ENCODE measurements at places on chromosomes 11 and 22. TPM values are rescaled to one million over a fixed set of nuclear protein-coding genes. Genes with fewer than 3 reads are reported as not detected.

The MB gene
- total RNA-seq = 5.4 TPM

The MMP27 gene
- total RNA-seq = 0.19 TPM

The AIFM3 gene
- 0.30 TPM for total RNA-seq

DNA sequence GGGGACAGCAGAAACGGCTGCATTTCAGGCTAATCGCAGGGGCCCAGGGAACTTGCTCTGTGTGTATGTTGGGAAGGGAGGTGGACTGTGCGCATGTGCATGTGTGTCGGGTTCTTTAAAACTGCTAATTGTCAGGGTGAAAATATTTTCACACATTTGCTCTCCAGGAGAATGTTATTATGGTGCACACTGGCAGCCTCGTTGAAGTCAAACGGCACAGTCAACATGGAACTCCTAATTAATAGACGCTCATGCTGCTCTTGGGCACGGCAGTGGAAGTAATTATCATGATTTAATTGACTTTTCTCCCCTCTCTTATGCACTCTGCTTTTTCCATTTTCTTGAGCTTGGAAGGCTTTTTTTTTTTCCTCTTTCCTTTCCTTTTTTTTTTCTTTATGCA, 92.6 kb downstream of the TSPAN18 start:
- no peak for DNase-seq
- no peak overlapping the region for H3K4me3 ChIP-seq
- H3K36me3 ChIP-seq = no peaks in the 10 kb centered on the region
- H3K27me3 ChIP-seq = no peaks in the 10 kb centered on the region

GRCh38 chr11:58626934-58627483, 4.5 kb downstream of the CNTF start:
- no peaks in the 10 kb centered on the region for H3K27me3 ChIP-seq
- no peaks in the 10 kb centered on the region for H3K36me3 ChIP-seq
- DNase-seq = no peak

- no peaks in the 10 kb centered on the region for H3K4me1 ChIP-seq
- no peaks in the 10 kb centered on the region for H3K36me3 ChIP-seq
- no peak overlapping the region for H3K4me3 ChIP-seq
Measured at GRCh38 chr11:116413301-116414242, 359.2 kb downstream of the BUD13 start.

DNA sequence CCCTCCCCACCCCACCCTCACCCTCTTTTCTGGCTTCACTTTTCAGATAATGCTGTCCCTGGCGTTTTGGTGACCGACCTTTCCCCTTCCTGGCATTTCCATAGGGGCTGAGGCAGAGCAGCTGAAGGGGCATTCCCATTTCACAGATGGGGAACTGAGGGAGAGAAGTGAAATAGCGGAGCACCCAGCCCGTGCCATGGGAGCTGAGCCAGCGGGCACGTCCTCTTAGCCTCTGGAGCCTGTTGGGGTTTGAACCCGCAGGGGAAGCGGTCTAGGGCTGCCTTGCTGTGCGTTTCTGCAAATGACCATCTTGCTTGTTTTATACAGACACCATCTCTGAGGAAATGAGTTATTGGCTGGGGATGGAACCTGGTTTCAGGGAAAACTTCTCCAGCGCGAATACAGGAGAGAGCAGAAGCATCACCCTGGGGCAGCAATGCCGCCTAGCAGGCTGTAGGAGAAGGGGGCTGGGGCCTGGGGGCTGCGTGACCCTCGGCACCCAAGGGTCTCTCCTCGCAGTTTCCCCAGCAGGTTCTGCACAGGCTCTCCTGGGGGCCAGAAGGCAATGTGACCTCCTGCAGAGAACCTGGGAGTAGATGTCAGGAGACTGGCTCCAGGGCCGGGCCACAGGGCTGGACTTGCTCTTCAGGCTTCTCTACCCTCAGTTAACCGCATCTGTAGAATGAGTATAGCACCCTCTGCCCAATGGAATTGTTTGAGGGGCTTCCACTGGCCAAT, 1.5 kb downstream of the PTPRJ start:
- peaks cover 23% of the 10 kb centered on the region for H3K27me3 ChIP-seq
- peak overlapping the region; percentile 82 for H3K27ac ChIP-seq
- H3K4me1 ChIP-seq = peaks cover 31% of the 10 kb centered on the region
- peak overlapping the region; percentile 60 for H3K4me3 ChIP-seq
- no peak for DNase-seq

DNA sequence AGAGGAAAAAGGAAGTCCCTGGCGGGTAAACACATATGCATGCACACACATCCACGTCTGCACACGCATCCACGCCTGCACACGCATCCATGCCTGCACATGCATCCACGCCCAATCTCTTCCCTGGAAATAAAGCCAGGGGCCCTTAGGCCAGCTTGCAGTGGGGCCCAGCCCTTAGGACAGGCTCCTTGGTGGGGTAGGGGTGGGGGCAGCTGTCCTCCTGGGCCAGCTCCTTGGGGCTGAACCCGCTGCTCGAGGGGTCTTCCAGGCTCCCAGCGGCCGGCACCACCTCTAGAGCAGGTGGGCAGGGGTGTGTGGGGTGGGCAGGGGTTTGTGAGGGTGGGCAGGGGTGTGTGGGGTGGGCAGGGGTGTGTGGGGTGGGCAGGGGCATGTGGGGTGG, 1.9 kb downstream of the C11orf21 start:
- no peak overlapping the region for H3K4me3 ChIP-seq
- no peak overlapping the region for H3K27ac ChIP-seq
- DNase-seq = no peak

GRCh38 chr11:37040921-37041320, 442.9 kb upstream of the RAG2 start:
- no peak overlapping the region for H3K27ac ChIP-seq
- no peaks in the 10 kb centered on the region for H3K27me3 ChIP-seq
- no peak for DNase-seq
- H3K4me3 ChIP-seq = no peak overlapping the region

DNA sequence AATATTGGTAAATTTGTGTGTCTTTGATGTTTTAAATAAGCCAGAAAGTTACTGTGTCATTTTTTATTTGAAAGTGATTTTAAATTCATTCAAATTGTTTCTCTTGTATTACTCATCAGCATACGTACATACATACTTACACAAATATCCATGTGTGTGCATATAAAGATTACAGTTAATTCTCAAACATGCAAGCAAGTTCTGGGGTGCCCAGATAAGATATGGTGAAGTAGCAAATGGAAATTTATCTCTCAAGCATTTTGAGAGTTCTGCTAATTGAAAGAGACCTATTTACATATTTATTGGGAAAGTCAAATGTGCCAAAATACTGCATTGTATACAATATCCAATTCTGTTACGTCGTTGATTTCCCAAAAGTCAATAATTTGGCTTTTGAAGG, 1024.0 kb upstream of the CNTN5 start:
- H3K27me3 ChIP-seq = no peaks in the 10 kb centered on the region
- DNase-seq = no peak
- no peaks in the 10 kb centered on the region for H3K36me3 ChIP-seq
- no peak overlapping the region for H3K27ac ChIP-seq

DNA sequence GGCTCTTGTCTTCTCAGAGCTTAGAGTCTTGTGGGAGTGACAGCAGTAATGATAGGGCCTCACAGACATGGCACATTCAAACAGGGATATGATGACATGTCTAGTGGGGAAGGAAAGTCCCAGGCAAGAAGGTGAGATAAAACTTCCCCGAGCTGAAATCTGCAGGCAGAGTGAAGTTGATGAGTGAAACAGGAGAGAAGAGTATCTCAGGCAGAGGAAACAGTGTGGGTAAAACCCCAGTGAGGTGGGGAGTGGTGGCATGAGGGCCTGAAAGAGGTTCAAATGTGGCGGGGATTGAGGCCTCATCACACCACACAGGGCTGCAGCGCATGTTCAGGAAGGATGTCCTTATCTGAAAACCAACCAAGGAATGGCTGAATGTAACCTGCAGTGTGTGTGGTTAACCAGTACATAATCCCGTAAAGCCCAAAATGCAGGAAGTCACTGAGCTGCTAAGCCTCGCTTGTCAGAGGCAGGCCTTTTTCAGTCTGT, 153.8 kb upstream of the E2F8 start:
- no peaks in the 10 kb centered on the region for H3K27me3 ChIP-seq
- no peaks in the 10 kb centered on the region for H3K36me3 ChIP-seq
- no peak overlapping the region for H3K4me3 ChIP-seq
- no peak overlapping the region for H3K27ac ChIP-seq

DNA sequence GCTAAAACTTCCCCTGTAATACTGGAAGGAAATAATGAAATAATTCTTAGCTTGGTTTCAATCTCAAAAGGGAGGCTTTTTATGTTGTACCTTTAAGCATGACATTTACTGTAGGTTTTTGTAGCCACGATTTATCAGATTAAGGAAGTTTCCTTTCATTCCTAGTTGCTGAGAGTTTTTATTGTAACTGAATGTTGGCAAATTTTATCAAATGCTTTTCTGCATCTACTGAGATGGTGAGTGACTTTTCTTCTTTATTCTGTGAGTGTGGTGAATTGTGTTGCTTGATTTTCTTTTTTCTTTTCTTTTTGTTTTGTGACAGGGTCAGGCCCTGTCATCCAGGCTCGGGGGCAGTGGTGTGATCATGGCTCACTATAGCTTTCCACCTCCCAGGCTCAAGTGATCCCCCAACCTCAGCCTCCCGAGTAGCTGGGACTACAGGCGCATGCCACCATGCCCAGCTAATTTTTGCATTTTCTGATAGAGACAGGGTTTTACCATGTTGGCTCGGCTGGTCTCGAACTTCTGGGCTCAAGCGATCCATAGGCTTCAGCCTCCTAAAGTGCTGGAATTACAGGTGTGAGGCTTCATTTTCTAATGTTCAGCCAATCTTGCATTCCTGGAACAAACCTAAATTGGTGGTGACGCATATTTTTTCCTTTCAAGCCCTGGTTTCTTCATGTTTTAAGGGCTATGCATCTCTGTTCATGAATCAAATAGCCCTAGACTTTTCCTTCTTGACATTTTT, 26.2 kb downstream of the SUSD2 start:
- H3K4me3 ChIP-seq = no peak overlapping the region
- H3K36me3 ChIP-seq = no peaks in the 10 kb centered on the region
- DNase-seq = no peak
- H3K27ac ChIP-seq = peak overlapping the region; percentile 83
- no peaks in the 10 kb centered on the region for H3K27me3 ChIP-seq

DNA sequence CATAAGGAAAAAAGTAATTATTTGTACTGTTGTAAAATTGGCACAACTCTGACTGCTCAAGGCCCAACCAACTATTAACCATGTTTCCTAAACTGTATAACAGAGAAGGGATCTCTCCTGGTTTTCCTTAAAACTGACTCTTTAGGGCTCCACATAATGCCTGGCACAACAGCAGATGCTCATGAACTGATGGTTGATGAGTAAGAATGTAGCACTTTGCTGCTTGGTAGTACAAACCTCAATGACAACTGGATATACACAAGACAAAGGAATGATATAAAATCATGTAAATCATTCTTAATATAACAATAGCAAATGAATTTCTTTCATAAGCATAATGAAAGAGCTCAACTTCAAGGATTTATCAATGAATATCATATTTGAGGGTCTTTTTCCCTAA, 11.7 kb downstream of the MSANTD2 start:
- no peaks in the 10 kb centered on the region for H3K27me3 ChIP-seq
- no peak overlapping the region for H3K27ac ChIP-seq
- no peak for DNase-seq

- no peak for DNase-seq
- no peaks in the 10 kb centered on the region for H3K27me3 ChIP-seq
- no peak overlapping the region for H3K27ac ChIP-seq
- peaks cover under 1% of the 10 kb centered on the region for H3K36me3 ChIP-seq
- no peaks in the 10 kb centered on the region for H3K4me1 ChIP-seq
Measured at GRCh38 chr11:66211100-66211499, 57.3 kb upstream of the RAB1B start.

GRCh38 chr11:56764976-56765375, 16.5 kb upstream of the OR9G4 start:
- no peak overlapping the region for H3K27ac ChIP-seq
- H3K36me3 ChIP-seq = no peaks in the 10 kb centered on the region
- no peak overlapping the region for H3K4me3 ChIP-seq
- DNase-seq = no peak
- H3K4me1 ChIP-seq = no peaks in the 10 kb centered on the region
- H3K27me3 ChIP-seq = no peaks in the 10 kb centered on the region

DNA sequence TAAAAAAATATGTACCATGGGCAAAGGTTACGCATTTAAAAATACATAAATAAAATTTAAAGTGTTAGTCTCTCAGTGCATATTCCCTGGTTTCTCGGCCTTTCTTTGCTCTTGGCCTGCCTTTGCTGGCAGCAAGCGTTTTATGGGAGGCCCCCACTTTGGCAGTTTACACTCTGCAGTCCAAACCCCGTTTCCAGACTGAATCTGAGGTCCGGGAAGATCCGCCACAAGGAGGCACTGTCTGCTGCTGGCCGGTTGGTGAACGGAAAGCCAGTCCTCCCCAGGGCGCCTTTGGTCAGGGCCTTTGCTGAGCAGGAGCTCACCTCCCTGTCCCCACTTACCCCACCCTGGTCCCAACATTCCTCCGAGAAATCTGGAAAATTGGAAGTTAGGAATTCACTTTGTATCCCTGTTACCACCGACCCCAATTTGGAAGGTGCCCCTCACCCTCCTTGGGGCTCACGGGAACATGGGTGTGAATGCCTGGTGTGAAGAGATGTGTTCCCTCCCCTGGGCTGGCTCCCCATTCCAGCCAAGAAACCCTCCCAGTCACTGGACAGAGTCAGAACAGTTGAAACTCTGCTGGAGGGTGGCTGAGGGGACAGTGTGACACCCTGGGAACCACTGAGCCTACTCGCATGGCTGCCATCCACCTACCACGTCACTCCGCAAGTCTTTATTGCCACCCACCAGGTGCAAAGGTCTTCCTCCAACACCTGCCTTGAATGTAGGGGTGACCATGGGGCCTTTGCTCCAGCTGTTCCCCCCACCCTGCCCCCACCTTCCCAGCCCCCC, 9.4 kb upstream of the SF1 start:
- H3K36me3 ChIP-seq = no peaks in the 10 kb centered on the region
- no peak for DNase-seq
- peaks cover 6% of the 10 kb centered on the region for H3K4me1 ChIP-seq
- H3K27ac ChIP-seq = peak overlapping the region; percentile 2

DNA sequence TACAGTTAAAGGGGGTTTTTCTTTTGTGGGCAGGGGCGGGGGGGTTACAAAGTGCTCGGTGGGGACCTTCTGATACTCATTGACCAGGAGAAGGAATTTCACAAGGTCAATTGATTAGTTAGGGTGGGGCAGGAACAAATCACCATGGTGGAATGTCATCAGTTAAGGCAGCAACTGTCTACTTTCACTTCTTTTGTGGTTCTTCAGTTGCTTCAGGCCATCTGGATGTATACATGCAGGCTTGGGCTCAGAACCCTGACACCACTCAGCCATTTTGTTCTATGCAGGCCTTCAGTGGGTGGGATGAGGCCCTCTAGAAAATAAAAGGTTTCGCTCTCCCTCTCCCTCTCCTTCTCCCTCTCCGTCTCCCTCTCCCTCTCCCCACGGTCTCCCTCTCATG, 29.6 kb downstream of the TSPAN32 start:
- no peak for DNase-seq
- H3K27me3 ChIP-seq = peaks cover 33% of the 10 kb centered on the region
- H3K27ac ChIP-seq = no peak overlapping the region
